ENCODE measurements at places on chromosomes 7 and 10. TPM values are rescaled to one million over a fixed set of nuclear protein-coding genes. Genes with fewer than 3 reads are reported as not detected.

DNA sequence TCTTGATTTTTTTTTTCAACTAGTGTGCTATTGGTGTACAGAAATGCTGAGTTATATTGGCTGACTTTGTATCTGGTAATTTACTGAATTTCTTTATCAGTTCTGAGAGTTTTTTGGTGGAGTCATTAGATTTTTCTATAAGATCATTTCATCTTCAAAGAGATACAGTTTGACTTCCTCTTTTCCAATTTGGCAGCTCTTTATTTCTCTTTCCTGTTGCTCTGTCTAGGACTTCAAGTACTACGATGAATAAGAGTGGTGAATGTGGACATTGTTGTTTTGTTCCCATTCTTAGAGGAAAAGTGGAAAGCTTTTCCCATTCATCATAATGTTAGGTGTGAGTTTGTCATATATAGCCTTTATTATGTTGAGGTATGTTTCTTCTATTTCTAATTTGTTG is 50.2 kb downstream of the LOXL4 start:
- DNase-seq, result no peak

- DNase-seq, result no peak
Observed at GRCh38 chr7:23373151-23374004, 74.2 kb downstream of the MALSU1 start.

- no peak for DNase-seq
Observed at GRCh38 chr10:51168086-51168815, 94.0 kb downstream of the PRKG1 start.

GRCh38 chr10:106336874-106337273 is 827.6 kb downstream of the SORCS1 start:
- no peak for DNase-seq

Gene CLIP2
- 7.5 TPM for total RNA-seq

All from neural progenitor cell (in vitro differentiated cells).